Activated CD8-positive, alpha-beta memory T cell treated with anti-CD3 and anti-CD28 coated beads for 4 hours (primary cell): ENCODE measurements at places on chromosomes 11 and 22.

GRCh38 chr11:59558270-59558643 lies 46.9 kb downstream of the OR4D9 start:
- DNase-seq = no peak

DNA sequence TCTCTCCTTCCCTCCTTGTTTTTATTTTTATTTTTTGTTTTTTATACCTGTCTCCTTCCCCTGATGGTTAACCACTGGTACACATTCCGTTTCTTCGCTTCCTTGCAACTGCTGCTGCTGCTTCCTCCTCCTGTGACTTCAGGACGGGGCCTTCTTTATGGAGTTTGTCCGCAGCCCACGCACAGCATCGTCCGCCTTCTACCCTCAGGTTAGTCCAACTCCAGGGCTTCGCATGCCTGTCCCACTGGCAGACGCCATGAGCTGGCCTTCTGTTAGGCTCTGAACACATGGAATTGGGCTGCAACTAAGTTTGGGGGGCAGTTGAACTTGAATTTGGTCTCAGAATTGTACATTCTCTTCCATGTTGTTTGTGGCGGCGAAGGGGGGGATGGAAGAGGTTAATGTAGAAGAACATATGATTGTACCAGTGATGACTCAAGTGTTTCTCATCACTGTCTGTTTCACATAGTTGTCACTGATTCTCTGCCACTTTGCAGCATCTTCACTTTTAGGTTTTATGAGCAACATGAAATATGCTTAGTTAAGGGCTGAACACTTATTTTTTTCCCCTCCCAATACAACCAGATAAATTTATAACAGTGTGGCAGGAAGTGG lies 83.0 kb upstream of the YWHAH start:
- DNase-seq = no peak

- no peak for DNase-seq
Observed at GRCh38 chr11:2703363-2704141, 3.8 kb upstream of the KCNQ1OT1 start.

DNA sequence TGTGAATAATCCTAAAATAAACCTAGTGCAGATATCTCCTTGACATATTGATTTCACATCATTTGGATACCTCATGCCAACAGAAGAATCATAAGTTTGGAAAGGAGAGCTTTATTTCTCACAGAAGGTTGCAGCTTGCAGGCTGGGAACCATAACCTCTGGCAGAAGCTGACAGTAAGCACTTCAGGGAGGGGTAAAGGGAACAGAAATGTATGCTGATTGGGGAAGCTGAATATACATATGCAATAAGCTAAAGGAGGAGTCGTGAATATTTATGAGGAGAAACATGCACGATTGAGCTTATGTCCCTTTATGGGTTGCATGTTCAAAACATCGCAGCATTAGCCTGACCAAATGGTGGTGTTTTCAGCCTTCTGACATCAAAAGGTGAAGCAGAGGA lies 814.5 kb downstream of the TBC1D22A start:
- DNase-seq = no peak

- no peak for DNase-seq
Observed at GRCh38 chr11:92070026-92070889, 154.4 kb upstream of the FAT3 start.

GRCh38 chr11:100940111-100940510 lies 189.5 kb downstream of the PGR start:
- DNase-seq = no peak

DNA sequence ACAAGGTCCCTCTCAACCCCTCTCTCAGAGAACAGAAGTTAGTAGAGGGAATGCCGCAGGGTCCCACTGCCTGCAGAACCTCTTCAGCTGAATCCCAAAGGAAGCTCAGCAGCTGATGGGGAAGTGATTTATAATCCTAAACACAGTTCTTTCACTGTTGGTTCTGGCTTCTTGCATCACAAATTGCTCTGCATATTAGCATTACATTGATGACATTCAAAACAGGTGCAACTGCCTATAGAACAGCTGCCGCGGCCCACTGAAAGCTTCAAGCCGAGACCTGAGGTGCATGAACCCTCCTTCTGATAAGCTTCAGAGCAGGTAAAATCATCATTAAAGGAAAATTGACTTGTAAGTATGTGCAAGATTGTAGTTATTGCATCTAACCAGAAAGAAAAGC lies 75.2 kb upstream of the KIRREL3 start:
- no peak for DNase-seq

DNA sequence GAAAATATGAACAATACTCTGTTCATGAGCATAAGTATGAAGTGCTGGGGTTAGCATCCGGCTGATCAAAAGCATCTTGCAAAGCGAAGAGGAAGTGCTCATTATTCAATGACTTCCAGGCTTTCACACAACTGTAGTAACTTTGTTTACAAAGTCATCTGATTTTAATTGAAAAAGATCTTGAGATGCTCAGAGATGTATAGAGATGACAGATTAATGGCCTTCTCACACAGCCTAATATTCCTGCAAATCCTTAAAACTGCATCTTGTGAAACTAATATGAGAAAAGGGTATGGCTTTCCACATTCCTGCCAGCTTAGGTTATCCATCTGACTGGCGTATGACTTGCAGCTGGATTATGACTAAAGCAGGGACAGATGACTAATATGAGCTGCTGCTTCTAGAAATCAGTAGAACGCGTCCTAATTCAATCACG lies 125.4 kb downstream of the CASP12 start:
- DNase-seq = no peak

DNA sequence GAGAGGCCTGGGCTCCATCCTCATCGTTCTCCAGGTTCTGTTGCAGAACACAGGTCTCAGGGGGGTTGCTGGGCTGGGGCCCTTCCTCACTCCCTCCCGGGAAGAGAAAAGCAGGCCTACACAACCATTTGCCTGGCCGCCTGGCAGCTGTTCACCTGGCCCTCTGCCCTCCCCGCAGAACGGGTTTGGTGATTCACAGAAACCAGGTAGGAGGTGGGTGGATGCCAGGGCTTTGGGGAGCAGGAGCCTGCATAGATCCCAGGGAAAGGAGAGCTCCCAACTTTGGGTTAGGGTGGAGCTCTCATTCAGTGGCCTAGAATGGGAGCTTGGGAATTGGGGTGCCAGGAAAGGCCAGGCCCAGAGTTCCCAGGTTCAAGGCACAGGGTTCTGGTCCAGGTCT lies 995 bp downstream of the TMEM134 start:
- no peak for DNase-seq

GRCh38 chr11:64611869-64612646 lies 21.0 kb downstream of the SLC22A12 start:
- no peak for DNase-seq

DNA sequence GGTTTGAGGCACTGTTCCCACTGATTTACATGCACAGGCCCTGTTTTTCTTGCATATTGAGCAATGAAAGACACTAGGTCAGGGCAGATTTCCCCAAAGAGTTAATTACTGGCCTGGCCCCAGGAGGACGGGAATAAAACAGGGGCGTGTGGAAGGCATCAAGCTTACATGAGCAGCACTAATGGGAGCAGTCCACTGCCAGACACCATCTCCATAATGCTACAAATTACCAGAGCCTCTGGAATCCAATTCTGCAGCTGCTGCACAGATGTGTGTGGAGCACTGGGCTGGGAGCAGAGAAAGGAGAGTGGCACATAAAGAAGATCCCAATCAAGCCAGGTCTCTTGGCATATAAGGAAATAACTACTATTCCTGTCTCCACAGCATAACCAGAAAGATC lies 96.9 kb downstream of the CCDC34 start:
- no peak for DNase-seq

- no peak for DNase-seq
Observed at GRCh38 chr11:111082664-111083063, 162.9 kb upstream of the POU2AF2 start.

DNA sequence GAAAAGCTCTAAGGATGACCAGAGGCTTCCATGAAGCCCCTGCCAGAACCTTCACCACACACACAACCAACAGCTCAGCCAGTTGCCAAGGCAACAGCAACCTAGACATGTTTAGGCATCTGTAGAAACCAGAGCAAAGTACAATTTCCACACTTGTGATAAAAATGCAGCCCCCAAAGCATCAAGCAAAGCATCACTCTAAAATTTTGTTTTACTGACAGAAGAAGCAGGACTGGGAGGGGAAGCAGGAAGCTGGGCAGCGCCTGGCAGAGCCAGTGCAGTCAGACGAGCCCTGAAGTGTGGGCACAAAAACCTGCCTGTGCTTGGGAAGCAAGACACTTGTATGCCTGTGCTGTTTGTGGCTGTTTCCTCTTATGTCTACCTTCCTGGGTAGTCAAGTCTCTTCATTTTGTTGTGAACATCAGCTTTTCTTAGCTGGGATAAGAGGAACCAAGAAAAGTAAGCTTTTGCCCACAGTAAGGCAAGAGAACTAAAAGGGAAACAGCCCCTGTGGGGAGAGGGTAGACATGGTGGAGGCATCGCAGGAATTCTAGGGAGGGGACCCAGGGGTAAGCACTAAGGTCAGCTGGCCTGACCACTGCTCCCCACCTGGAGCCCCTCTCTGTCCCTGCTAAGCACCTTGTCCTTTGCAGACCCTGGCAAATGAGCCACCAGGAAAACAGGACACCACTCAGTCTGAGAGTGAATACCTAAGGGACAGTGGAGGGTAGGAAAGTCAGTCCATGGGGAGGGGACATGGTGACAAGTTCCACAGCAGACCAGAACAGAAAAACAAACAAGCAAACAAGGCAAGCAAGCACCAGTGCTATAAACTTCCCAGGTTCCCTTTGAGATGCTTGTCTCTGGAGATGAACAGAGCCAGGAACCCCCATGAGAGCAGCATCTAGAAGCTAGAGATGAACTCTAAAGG lies 13.4 kb downstream of the PACSIN2 start:
- no peak for DNase-seq

DNA sequence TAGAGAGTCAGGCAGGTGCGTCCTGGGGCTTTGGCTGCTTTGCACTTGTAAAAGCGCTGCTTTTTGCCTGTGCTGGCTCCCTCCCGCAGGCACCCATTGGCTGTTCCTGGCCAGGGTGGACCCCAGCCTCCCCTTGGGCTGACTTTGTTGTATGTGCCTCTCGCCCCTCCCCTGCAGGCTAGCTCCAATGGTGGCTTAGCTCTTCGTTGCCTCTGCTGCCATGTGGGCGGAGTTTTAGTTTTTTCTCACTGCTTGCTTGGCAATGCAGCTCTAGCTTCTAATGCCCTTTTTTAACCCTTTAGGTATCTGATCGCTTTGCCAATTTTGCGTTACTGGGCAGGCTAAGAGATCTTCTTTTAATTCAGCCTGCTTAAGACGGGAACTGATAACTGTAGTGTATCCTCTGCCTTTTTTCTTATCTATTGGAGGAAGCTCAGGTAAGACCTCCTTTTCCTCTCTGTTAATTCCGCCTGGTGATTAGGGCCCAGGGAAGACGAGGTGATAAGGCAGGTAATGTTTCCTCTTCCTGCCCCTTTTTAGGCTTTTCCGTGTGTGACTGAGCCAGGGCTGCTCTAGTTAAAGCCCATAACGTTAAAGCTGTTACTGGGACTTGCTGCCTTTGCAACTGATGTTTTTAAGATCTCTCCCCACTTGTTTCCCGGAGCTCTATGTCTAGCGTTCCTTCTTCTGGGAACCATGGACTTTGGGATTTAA lies 11.7 kb upstream of the GLYATL1 start:
- DNase-seq = no peak

GRCh38 chr11:62922653-62923431 lies 1.7 kb upstream of the CHRM1 start:
- peak; percentile 17 for DNase-seq

GRCh38 chr11:19646921-19647320 lies 65.7 kb upstream of the NAV2 start:
- no peak for DNase-seq

DNA sequence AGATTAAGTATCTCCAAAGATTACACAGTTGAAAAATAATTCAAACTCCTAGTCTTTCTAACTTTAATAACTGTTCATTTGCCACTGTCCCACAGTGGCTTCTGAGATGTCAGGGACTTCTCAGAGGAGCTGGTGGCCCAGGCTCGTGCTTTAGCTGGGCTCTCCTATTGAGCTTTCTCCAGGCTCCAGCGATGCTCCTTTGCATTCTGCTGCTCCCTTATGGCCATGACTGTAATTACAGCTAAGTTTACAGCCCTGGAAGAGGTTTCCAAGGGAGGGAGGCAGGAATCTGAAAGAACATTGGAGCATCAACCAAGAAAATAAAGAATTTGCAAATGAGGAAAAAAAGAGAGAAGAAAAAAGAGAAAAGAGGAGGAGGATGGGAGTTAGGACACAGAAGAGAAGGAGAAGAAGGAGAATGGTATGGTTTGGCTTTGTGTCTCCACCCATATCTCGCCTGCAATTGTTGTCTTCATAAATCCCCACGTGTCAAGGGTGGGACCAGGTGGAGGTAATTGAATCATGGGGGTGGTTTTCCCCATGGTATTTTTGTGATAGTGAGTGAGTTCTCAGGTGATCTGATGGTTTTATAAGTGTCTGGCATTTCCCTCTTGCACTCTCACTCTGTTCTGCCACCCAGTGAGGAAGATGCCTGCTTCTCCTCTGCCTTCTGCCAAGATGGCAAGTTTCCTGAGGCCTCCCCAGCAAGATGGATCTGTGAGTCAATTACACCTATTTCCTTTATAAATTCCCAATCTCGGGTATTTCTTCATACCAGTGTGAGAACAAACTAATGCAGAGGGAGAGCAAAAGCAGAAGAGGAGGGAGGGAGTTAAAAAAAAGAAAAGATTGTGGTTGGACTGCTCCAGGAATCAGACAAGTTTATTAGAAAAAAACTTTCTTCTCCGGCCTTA lies 857.0 kb downstream of the KCNA4 start:
- no peak for DNase-seq

GRCh38 chr11:15807827-15808226 lies 548.5 kb downstream of the SOX6 start:
- no peak for DNase-seq

- DNase-seq = no peak
Observed at GRCh38 chr22:49193348-49193747, 634.3 kb downstream of the BRD1 start.
